ENCODE measurements at places on chromosomes 7 and 10.

GRCh38 chr10:21975378-21975990, 28.0 kb downstream of the DNAJC1 start:
- DNase-seq: no peak

- no peak for DNase-seq
Observed at GRCh38 chr7:13181216-13181615, 493.8 kb downstream of the ARL4A start.

DNA sequence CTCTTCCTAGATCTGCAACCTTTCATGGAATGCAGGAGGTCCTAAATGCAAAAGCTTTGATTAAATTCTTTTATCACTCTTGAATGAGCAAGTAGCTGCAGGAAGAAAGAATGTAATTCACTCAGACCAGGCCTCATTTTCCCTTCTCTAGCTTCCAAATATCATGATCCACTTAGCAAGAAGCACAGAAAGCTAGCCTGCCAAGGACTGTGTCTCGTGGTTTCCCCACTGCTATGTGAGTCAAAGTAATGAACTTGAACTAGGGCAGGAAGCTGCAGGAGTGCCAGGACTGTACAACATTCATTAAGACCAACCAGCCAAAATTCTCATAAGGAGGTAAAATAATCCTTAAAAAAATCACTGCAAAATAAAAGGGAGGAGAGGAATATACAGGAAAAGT, 379.2 kb downstream of the CALN1 start:
- DNase-seq: no peak

DNA sequence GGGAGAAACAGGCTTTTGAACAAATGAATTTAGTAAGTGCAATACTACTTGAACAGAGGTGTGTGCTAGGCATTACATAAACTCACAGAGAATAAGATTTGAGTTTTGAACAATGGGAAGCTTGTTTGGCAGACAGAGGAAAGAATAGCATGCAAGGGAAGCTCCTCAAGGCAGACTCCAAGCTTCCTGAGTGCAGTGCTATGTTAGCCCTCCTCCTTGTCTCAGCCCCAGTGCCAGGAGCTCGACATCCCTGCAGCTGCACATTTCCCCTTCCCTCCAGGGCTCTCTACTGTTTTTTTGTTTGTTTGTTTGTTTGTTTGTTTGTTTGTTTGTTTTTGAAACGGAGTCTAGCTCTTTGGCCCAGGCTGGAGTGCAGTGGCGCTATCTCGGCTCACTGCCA, 237.5 kb downstream of the IPMK start:
- no peak for DNase-seq

DNA sequence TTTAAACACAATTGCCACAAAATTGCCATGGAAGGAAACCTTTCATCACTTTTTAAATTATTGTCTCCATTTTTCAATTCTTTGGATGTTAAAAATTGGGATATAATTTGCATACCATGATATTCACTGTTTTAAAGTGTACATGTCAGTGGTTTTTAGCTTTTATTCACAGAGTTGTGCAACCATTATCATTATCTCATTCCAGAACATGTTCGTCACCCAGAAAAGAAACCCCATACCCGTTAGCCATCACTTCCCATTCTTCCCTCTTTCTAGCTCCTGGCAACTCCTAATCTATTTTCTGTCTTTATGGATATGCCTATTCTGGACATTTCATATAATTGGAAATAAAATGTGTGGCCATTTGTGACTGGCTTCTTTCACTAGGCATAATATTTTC, 260.3 kb upstream of the FERD3L start:
- DNase-seq: no peak

DNA sequence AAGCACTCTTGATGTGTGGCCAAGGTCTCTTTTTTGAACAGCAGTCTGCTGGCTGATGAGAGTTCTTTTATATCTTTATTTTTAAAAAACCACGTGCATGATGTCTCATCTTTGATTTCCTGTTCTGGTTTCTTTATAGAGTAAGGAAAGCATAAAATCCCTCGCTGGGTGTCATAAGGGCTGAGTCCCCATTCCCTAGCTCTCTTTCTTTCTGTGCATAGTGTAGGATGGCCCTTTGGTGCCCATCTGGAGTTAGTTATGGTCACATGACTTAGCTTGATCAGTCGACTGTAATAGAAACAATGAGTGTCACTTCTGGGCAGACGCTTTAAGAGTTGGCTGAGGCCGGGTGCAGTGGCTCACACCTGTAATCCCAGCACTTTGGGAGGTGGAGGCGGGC, 38.5 kb downstream of the GHRHR start:
- DNase-seq: no peak

- DNase-seq: no peak
Observed at GRCh38 chr10:52486840-52487611, 172.9 kb downstream of the DKK1 start.

All from stimulated activated CD4-positive, alpha-beta T cell treated with anti-CD3 and anti-CD28 coated beads, Interleukin-1b, Interleukin-23, amount 100 ng/mL, for 1 hour (primary cell).